ENCODE measurements at places on chromosomes 3 and 15. TPM values are rescaled to one million over a fixed set of nuclear protein-coding genes. Genes with fewer than 3 reads are reported as not detected.

CACNA2D2 gene
- total RNA-seq = 0.58 TPM

MYH15 gene
- total RNA-seq = 0.30 TPM

PRR20G gene
- 0.14 TPM for total RNA-seq

CPB1 gene
- total RNA-seq = not detected

HAPLN3 gene
- 27.9 TPM for total RNA-seq

ABHD17C gene
- total RNA-seq = 35.2 TPM

ILDR1 gene
- total RNA-seq = not detected

HESX1 gene
- total RNA-seq = not detected

FSTL1 gene
- total RNA-seq = 68.6 TPM

Data from A549 treated with RU486 at 1 μM for 4 hours (cell line).